HuH-7 (cell line): ENCODE measurements at places on chromosomes 4 and X.
A peak's percentile ranks its signal among the peaks of the same experiment; 100 is the strongest.

- DNase-seq, result no peak
Observed at GRCh38 chrX:32896088-32896487, 315.3 kb downstream of the DMD start.

GRCh38 chr4:153488006-153488891 lies 22.1 kb downstream of the TMEM131L start:
- no peak for DNase-seq

DNA sequence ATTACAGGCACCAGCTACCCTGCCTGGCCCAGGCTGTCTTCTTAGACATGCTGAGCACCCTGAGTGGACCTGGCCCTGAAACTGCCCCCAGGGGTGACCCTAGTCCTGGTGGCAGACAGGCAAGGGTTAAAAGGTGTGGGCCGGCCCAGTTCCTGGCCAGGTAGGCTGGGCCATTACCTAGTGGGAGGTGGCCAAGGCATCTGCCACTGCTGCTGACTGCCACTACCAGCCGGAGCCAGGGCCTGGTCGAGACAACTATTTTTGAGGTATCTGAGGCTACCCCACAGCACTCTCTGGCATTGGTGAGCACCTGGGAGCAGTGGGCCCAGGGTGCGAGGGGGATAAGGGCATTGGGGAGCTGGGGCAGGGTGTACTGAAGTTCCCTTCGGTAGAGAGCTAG lies at the start of gene CCDC120:
TSS of gene CCDC120 (plus strand) at position 206 of the 400 bp plus-strand sequence. CDS start 3,043 bp downstream, outside the sequence.
- DNase-seq, result no peak

DNA sequence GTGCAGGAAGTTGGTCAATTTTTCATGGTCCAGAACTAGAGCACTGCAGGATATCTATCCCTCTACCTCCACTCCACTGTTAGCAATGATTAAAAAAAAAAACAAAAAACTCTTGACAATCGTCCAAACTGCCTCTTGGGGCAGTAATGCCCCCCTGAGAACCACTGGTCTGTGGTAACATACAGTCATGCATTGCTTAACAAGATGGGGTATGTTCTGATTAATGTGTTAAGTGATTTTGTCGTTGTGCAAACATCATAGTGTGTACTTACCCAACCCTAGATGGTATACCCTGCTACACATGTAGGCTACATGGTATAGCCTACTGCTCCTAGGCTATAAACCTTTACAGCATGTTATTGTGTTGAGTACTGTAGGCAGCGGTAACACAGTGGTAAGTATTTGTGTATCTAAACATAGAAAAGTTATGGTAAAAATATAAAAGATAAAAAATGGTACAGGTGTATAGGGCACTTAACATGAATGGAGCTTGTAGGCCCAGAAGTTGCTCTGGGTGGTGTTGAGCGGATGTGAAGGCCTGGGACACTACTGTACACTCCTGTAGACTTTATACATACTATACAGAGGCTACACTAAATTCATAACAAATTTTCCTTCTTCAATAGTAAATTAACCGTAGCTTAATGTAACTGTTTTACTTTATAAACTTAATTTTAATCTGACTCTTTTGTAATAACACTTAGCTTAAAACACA lies 34.1 kb downstream of the ART3 start:
- DNase-seq, result no peak

- DNase-seq, result no peak
Observed at GRCh38 chrX:134313418-134313817, 76.4 kb downstream of the CCDC160 start.

DNA sequence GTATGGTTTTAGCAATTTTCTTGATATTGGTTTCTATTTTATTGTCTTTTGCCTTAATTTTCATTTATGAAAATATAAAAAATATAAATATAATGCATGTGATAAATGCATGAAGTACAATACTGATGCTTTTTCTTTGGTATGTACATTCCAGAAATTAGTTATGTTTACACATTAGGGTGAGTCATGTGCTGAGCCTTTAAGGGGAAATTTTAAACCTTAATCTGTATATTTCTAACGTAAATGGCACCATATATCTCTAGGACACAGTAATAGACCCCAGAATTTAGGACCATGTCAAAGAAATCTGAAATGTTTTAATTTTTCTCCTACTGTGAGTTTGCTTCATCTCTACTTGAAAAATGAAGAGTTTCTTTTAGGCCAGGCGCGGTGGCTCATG lies 117.8 kb upstream of the SPRY1 start:
- no peak for DNase-seq

GRCh38 chr4:184775854-184776555 lies 42.1 kb upstream of the CENPU start:
- DNase-seq, result no peak

DNA sequence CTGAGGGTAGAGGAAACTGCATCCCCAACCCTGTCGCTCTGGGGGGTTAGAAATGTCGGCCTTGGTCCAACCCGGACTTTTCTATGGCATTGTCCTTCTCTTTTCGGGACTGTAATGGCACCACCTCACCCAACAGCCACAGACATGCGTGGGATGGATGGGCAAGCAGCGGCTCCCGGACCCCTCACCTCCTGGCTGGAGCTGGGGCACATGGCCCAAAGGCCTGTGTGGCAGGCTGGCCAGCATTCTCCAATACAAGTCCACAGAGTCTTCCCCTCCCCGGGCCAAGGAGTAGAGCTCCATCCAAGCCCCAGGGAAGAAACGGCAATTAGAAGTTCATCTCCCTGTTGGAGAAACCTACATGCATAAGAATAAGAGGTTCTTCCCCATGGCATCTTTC lies 142.9 kb downstream of the NR3C2 start:
- no peak for DNase-seq

DNA sequence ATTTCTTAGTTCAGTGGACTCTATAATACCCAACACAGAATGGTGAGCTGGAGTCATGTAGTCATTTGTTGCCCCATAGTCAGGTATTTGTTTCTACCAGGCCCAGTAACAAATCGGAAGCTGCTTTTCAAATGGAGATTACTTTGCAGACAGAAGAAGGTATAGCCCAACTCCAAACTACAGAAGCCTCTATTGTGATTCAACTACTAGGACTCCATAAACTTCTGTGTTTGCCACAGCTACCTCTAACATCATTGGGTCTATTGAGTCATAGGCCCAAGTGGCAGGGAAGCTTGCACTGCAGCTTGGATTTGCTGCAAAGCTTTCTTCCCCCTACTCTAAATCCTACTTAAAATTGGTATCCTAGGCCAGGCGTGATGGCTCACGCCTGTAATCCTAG lies 148.8 kb upstream of the STK26 start:
- no peak for DNase-seq

- DNase-seq, result no peak
Observed at GRCh38 chr4:182929296-182929695, 12.1 kb upstream of the DCTD start.

GRCh38 chr4:113603911-113604310 lies 157.6 kb downstream of the CAMK2D start:
- no peak for DNase-seq

GRCh38 chrX:45110494-45110893 lies 90.2 kb downstream of the DIPK2B start:
- no peak for DNase-seq

GRCh38 chrX:43604753-43605152 lies 51.3 kb upstream of the MAOA start:
- no peak for DNase-seq

DNA sequence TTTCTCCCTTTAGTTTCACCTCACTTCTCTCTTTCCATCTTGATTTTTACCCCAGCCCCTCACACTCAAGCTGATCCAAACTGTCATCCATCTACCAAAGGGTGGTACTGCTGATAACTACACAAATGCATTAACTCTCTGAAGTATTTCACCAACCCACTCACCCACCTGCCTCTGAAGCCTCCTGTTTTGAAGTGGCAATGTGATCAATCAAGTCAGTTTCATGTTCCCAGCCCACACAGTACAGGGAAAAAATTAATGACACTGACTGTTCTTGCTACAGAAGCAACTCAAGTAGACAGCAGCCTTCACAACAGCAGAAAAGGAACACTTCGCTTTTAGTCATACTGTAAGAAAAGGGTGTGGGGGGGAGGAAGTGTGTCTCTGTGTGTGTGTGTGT lies 183.0 kb upstream of the NOCT start:
- no peak for DNase-seq

DNA sequence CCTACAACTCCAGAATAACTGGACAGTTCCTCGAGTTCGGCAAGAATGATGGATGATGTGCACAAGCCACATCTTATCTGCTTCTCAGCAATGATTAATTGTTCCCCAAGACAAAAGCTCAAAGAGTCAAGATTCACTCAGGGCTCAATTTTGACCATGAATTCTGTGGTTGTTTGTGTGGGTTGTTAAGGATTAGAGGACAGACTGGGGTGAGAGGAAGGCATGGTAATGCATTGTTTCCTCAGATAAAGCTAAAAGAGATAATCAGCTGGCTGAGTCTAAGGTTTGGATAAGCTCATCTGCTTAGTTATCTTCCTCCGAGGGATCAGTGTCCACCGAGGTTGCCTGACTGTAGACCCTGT lies 161.0 kb downstream of the CPEB2 start:
- no peak for DNase-seq

DNA sequence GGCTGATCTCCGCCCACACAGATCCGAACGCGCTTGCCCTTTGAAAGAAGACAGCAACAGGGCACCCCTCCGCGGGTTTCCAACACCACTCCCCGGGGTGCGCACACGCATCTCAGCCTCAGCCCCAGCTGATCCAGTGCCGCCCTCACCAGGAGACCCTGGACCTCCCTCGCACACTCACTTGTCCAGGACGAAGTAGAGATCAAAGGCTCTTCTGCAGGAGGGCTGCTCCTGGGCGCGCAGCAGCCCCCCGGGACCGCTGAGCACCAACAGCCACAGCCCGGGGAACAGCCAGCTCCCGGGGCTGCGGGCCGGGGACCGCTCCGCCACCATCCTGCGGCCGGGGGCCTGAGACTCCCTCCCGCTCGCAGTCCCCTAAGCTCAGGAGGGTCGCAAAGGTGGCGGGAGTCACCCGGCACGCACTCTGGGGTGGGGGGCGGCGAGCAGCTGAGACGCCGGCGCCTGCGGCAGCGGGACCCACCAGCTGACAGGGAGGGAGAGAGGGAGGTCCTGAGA lies 743 bp downstream of the ANTXR2 start:
- DNase-seq, result peak; percentile 11

- DNase-seq, result no peak
Observed at GRCh38 chr4:85149676-85150075, 183.2 kb upstream of the WDFY3 start.

- no peak for DNase-seq
Observed at GRCh38 chr4:122898370-122899150, 23.8 kb downstream of the NUDT6 start.

- DNase-seq, result no peak
Observed at GRCh38 chr4:37381040-37381668, 136.6 kb downstream of the NWD2 start.

DNA sequence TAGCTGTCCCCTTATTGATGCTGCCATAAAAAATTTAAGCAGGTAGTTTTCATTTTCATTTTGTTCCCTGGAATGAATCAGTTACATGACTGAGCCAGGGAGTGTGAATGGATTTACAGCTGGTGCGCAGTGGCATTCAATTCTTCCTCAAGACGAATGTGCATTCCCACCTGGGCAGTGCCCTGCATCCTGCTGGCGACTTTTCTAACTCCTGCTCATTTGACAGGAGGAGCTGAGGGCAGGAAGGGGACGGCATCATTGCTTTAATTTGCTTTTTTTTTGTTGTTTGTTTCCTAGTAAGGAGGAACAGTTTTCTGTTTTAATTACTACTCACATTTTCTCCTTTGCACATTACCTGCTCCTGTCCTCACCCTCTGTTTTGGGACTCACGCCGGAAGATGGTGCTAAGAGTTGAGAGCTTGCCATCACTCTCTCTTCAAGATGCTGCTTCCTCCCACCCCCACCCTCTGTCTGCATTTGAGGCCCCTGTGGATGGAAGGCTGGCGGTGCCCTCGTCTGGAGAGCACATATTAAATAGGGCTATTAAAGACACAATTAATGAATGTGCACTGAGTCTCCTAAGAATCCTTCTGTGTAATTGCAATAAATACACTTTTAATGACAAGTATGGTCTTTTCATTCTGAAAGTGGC lies 35.8 kb downstream of the PSAPL1 start:
- DNase-seq, result no peak

- DNase-seq, result no peak
Observed at GRCh38 chr4:26342328-26343037, 21.7 kb downstream of the RBPJ start.

- DNase-seq, result peak; percentile 19
Observed at GRCh38 chrX:140733766-140734342, 24.3 kb downstream of the LINC00632 start.

- no peak for DNase-seq
Observed at GRCh38 chr4:70382691-70383181, at the start of gene SMR3B. TSS of gene SMR3B (plus strand) at chr4:70383131. CDS start at chr4:70384511, 1,380 bp downstream.

DNA sequence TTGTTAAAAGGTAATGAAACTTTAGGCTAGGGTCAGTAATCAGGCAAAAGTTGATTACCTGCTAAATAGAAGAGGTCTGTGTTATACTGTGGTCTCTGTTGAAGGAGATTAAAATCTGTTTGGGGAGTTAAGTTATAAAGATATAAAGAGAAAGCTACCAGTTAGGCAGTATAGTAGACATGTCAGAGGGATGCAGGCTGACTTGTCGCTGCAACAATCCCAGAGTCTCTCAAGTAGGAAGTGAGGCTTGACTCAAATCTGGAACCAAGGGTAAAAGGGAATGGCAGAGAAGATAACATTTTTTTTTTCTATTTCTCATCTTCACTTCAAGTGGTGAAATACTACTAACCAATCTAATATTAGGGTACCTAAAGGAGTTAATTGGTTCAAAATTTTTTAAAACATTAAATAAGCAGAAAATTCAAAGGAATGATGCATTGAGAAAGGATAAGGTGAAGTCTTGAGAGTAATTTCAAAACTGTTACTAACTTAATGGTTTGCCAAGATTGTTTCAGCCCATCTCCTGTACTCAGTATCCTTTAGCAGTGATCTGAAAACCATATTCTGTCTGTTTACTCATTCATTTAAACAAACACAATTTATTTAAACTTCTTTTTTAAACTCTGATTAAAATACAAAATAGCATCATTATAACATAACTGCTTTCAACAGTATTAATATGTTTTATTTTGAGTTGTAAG lies 12.8 kb downstream of the HERC3 start:
- DNase-seq, result no peak

- DNase-seq, result no peak
Observed at GRCh38 chr4:24928708-24929107, 15.9 kb upstream of the CCDC149 start.

DNA sequence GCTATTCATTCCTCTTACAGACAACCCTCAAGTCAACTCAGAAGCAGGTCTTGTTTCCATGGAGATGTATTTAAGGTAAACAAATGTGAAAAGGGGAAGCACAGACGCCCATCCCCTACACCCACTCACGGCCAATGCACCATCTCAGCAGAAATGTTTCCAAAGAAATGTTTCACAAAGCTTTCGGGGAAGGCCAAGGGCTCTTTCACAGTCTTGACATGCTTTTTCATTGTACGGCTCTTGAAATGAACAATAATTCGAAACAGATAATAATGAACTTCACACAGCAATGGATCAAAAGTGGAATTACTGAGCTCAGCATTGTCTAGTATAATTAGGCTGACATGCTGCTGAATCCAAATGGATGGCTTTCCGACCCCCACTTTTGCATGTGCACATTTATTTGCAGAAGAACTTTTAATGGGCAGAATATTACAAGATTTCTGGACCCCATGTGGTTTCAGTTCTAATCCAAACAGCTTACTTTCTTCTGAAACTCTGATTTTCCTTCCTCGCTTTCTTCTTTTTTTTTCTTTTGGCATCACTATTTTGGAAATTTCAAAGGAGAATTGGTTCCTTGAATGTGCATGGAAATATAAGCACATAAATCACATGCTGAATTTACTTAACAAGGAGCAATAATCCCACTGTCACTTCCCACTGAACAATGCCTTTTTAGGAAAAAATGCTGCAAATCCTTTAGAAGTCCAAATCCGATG lies 160.9 kb downstream of the SMIM20 start:
- no peak for DNase-seq
